Fibroblast of skin of right biceps (primary cell): ENCODE measurements at places on chromosomes 1 and 21.
A peak's percentile ranks its signal among the peaks of the same experiment; 100 is the strongest.

DNA sequence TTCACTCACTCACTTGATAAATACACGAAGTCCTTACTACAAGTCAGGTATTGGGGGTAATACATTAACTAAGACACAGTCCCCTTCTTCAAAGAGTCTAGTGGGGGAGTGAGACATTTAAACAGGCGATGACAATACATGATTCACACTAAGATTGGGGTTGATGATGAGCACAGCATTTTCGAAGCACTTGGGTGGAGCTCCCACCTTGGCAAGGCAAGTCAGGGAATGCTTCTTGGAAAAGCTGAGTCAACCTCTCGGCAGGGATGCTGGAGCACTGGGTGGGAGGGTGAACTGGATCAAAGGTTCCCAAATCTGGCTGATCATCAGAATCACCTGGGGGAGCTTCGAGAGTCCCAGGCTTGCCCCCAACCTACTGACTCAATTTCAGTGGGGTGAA is 57.9 kb upstream of the ENAH start:
- peak; percentile 86 for DNase-seq

DNA sequence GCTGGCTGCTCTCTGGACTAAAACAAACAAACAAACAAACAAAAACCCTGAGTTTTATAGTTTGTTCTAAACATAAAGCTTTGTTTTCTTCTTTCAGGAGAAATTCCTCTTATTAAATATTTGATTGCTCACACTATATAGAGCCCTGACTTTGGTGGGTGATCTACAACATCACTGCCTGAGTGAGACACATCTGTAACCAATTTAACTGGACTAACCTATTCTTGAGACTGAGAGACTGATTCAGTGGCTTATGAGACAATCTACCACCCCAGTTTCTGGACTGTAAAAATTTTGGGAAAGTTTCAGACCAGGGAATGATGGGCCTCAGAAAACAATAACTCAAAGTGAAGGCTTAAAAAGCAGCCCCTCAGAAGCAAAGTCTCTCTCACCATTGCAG is 537.0 kb downstream of the NEGR1 start:
- DNase-seq, result peak; percentile 11

DNA sequence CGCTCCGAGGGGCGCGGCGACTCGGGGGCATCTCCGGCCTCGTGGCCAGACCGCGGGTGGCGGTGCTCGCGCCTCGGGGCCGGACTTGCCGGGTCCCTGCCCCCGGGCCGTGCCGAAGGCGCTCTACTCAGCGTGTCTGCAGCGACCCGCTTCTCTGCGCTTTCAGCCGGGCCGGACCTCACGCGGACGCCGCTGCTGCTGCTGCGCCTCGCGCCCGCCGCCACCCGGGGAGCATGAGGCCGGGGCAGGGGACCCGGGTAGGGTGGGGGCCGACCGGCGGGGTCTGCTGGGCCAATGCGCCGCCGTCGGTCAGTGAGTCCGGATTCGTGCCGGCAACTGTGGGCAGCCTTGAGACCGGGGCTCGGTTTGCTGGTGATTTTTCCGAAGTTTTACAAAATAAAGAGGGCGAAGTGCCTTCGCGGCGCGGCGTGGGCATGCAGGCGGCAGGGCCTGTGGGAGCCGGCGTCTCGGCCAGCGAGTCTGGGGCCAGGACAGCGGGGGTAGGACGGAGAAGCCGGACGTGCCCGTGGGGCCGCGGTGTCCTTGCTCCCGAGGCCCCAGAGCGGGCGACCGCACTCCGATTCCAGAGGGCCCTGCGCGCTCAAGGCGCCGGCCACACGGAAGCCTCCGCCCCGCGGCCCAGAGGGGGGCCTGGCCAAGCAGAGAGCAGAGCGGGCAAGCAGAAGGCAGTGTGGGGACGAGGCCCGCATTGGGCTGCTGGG is 749 bp downstream of the FAM163A start:
- no peak for DNase-seq

GRCh38 chr1:6753320-6754140 is 31.7 kb upstream of the CAMTA1 start:
- no peak for DNase-seq
